ENCODE measurements at places on chromosomes 12 and 14.

DNA sequence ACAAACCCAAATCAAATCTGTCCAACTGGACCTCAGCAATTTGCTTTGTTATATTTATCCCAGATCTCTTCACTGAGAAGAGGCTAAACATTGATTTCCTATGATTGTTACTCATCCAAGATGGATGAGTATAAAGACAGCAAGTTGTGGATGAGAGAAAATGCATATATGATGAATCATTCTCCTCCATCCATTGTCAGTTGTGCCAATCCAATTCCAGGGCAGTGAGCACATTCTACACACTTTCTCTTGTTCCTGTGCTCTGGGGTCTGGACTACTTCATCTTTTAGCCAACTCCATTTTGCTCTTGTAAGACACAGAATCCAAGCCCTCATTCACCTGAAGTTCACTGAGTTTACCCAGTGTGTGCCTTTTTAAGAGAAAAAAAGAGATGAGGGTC, 105.7 kb downstream of the GCH1 start:
- no peak for DNase-seq

DNA sequence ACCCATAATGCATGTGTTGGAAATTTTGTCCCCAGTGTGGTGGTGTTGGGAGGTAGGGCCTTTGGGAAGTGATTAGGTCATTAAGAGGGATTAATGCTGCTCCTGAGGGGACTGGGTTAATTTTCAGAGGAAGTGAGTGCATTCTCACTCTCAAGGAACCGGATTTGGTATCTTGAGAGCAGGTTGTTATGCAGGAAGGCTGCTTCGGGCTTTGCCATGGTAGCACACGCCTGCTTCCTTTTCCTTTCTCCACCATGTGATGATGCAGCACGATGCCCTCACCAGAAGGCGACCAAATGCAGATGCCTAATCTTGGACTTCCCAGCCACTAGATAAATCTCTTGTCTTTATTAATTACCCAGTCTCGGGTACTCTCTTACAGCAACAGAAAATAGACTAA, 257.1 kb downstream of the SSPN start:
- DNase-seq, result no peak

DNA sequence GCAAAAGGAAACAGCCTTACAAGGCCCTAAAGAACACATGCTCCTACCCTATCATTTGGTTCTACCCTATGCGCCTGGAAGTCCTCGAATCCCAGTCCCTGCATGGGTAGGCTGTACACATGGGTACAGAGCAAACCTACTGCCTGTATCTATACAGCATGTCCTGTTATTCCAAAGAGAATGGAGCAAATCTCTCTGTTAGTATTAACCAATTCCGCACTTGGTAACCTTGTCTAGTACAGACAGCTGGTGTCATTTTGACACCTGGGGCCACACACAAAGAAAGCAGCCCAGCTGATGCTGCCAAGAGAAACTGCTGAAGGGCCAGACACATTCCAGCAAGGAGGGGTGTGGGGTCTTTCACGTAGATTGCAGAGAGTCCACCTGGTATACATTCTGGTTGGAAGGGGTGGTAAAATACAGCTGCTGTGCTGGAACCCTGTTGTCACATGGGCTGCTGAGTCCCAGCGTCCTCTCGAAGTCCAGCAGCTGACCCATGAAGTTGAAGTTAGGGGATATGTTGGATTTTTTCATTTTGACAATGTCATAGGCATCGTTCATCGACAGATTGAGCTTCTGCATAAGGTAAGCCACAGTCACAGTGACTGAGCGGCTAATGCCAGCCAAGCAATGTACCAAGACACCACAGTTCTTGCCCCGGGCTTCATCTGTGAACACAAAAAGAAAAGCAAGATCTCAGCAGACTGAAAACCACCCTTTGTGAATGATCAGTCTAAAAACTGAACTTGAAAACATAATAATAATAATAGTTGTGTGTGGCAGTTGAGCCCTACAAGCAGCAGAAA, 3.2 kb downstream of the DUSP6 start:
- DNase-seq, result no peak

DNA sequence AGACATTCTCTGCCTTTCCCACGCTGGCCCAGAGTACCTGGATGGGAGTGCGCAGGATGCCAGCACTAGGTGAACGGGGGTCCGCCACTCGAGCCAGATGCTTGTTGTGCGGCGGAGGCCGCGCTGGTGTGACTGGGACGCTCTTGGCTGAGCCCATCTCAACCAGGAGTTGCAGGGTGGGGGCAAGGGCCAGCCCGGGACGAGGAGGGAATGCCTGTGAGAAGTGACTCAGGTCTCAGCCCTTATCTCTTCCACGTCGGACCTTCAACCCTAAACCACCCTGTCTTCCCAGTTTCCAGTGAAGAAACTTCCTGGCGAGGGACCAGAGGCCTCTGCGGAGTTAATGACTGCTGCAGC, 312 bp downstream of the CDCA3 start:
- DNase-seq, result no peak

DNA sequence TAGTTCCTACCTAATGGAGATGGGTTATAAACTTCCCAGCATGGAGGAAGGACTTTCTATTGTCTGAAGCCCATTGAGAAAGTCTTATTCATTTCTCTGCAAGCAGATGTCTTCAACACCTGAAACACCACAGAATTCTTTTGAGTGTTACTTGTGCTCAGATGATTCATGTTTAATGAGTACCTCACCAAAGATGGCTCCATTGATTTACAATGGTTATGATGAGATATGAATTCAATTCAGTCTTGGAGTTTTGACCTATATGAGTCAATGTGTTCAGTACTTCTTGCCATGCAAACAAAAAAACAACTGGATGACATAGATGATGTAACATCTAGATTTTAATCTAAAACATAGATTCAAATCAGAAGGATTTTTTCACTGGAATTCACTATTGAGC, 15.4 kb upstream of the PAWR start:
- DNase-seq, result no peak

- no peak for DNase-seq
These were observed 6.6 kb upstream of the PPM1A start for GRCh38 chr14:60242429-60242828.

GRCh38 chr14:89649451-89650075, 232.5 kb upstream of the FOXN3 start:
- DNase-seq, result no peak

DNA sequence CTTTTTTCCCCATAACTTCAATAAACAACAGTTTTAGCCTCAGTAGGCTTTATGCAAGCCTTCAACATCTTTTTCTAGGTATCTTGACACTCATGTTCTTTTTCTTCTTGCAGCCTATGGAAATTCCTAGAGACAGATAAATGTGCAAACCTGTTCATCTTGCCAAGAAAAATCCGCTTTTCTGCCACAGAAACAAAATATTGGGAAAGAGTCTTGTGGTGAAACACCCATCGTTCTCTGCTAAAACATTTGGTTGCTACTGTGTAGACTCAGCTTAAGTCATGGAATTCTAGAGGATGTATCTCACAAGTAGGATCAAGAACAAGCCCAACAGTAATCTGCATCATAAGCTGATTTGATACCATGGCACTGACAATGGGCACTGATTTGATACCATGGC, 295.9 kb downstream of the ZFP36L1 start:
- no peak for DNase-seq

GRCh38 chr12:91922139-91922538, 223.5 kb downstream of the BTG1 start:
- no peak for DNase-seq

DNA sequence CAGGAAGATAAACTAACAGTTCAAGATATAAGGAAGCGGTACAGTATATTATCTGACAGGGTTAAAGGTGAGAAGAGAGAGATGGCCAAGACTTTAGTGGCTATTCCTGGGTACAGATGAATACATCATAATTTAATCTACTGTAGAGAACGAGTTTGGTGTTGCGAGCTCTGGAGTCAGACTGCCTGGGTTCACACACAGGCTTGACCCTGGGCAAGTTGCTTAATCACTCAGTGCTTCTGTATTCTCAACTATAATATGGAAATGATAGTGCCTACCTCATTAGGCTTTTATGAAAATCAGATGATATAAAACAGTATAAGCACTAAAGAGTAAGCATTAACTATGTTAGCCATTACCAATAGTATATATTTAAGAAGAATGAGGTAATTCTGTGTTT, 3.5 kb downstream of the PPM1H start:
- DNase-seq, result no peak

GRCh38 chr12:50677858-50678257, 86.0 kb upstream of the ATF1 start:
- DNase-seq, result no peak

Data from CD4-positive, alpha-beta T cell treated with Interleukin-2 at 100 ng/mL for 4 hours (primary cell).